Caco-2 (cell line): ENCODE measurements at places on chromosomes 16 and 17. TPM values are rescaled to one million over a fixed set of nuclear protein-coding genes. Genes with fewer than 3 reads are reported as not detected.

SLC9A5 gene
- total RNA-seq: 2.3 and 2.4 TPM in 2 replicates

ESRP2 gene
- total RNA-seq: 109 and 110 TPM in 2 replicates

DHRS7C gene
- total RNA-seq: not detected in 2 replicates

SNF8 gene
- 457 and 461 TPM in 2 replicates for total RNA-seq

DNA sequence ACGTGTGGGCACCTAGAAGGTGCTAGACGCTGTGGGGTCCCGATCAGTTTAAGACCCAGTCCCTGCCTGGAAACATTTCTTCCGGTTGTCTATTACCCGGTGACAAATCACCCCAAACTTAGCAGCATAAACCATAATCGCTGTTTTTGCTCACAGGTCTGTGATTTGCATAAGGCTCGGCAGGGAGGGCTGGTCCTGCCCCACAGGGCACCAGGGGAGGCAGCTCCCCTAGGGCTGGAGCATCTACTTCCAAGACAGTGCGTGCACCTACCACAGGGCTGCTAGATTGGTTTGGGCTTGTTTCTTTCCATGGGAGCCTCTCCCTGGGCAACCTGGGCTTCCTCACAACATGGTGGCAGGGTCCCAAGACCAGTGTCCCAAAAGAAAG, 214.5 kb upstream of the CIBAR2 start:
- DNase-seq: no peak

GRCh38 chr17:15351925-15352324, 10.5 kb upstream of the TEKT3 start:
- DNase-seq: no peak

GRCh38 chr17:40903129-40903847, 18.2 kb upstream of the KRT20 start:
- peak; percentile 69 for DNase-seq

DNA sequence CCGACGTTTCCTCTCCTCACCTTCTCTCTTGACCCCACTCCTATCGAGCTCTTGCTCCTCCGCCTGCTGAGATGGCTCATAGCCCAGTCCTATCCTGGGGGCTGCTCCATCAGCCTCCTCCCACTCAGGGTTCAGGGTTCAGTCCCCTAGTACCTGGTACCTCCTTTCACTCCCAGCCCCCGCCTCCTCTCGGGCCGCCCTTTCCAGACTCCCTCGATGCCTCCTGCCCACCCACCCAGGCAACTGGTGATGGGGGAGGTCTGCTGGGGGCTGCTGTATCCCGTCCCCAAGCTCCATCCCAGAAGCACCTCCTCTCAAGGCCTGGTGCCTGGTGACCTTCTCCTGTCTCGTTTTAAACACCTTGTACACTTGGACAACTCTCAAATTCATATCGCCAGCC, 93.9 kb downstream of the AMFR start:
- DNase-seq: no peak

- DNase-seq: no peak
These were observed 68.3 kb upstream of the TANC2 start for GRCh38 chr17:62897706-62898105.

DNA sequence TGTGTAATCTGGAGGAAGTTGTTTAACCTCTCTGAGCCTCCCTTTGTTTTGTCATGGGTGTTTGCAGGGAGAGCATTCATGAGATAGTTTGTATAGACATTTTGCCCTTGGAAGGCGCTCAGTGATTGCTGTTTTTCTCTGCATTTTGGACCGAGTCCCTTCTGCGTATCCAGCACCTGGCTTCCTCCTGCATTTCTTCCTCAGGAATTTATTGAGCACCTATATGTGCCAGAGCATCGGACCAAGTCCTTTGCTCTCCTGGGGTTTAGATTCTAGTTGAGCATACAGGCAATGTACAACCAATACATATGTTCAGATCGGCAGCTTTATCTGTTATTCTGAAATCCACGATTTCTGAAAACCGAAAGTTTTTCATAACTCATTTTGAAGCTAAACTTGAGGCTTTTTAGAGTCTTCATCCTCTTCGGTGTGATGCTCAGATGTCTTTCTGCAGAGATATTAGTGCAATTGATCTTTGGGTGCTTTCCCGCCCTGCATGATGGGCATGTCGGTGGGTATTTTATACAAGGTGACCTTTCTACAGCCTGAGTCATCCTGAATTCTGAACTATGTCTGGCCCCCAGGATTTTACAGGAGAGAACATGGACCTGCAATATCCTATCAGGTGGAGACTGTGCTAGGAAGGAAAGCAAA, 4.1 kb downstream of the IL4R start:
- no peak for DNase-seq

GRCh38 chr17:68792873-68793272, 162.3 kb downstream of the ABCA8 start:
- DNase-seq: no peak

DNA sequence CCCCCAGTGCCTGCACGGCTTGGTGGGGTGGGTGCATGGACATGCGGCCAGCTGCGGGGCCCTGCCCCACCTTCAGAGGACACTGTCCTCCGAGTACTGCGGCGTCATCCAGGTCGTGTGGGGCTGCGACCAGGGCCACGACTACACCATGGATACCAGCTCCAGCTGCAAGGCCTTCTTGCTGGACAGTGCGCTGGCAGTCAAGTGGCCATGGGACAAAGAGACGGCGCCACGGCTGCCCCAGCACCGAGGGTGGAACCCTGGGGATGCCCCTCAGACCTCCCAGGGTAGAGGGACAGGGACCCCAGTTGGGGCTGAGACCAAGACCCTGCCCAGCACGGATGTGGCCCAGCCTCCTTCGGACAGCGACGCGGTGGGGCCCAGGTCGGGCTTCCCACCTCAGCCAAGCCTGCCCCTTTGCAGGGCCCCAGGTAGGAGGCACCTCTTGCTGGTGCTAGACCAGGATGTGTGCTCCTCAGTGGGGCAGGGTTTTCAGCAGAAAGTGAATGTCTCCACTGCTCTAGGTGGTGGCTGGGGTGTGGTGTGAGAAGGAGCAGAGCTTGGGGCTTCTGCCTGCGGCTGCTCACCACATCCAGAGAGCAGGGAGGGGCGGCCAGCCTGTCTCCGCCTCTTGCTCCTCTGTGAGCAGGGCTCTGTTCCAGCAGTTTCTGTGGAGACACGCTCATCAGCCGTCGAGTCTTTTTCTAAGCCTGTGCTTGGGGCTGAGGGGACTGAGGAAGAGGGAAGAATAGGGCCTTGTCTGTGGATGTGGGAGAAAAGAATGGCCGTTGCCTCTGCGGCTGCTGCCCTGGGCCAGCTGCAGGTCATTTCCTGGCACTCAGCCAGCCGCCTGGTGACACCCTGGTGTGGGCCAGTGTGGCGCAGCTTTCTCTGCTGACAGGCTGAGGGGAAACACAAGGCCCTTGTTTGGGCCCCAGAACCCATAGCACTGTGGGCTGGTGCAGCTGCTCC, 2.2 kb downstream of the ZNF276 start:
- no peak for DNase-seq

- DNase-seq: no peak
These were observed 25.1 kb upstream of the ABCA3 start for GRCh38 chr16:2365397-2366294.

DNA sequence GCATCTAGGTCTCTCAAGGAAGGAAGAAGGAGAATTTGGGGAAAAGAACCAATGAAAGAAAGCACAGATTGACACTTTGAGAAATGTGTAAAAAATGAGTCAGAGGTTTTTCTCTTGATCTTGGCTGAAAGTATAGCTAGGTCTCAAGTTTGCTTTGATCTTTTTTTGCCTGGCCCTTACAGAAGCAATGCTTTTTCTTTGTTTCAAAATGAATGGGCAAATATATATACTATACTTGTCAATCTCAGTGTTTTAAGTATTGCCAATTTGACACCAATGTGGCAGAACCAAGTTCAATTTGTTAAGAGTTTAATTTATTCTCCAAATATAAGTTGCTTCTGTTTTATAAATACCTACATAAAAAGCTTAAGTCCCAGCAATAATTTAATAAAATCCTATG, 119.6 kb downstream of the PPM1E start:
- no peak for DNase-seq

DNA sequence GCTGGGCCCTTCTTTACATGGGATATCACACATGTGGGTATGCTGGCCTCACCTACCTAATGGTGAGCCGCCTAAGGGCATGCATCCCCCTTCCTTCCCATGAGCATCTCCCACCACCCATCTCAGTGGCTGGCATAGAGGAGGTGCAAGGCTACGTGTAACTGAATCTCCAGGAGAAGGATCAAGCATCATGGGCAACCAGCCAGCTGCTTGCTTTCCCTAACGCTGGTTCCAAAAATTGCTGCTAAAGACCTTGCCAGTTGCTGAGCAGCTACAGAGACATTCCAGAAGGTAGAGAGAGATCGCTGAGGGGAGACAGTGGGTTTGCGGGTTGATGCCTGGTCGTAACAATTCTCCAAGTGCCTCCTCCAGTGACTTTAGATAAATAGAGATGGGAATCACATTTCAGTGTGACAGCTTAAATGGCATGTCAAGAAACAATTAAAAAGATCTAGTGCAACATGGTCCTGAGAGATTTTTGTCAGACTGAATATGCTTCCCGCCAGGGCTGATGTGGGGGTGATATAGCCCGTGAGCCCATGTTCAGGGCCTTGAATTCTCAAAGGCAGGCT, 378.4 kb upstream of the CDH5 start:
- DNase-seq: no peak

DNA sequence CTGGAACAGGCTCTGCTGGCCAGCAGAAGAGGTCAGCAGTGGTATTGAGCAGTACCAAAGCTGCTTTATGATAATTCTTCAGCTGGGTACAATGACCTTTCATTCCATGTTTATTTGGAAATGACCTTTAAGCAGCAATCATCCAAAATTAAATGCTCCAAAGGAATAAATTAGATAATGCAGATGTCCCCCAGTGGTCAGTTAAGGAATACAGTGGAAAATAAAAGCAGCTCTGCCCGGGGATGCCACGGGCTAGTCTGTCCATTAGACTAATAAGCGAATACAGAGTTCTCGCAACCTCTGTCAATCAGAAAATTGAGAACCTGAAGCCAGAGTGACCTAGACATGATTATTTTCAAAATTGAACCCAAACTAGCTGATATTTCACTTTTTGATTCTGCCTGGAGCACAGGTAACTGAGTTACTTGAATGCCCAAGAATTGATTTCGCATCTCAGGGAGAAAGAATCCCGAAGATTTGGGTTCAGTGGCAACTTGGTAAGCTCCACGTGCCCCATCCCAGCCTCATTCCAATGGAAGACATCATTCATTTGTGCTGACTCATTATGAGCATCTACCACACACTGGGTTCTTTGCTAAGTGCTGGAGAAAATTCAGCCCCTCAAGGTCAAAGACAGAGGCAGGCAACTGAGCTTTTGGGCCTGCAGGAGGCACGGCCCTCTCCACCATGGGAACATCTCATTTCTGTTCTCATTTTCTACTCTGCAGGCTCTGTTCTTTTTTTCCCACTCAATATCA, 34.4 kb upstream of the SLC39A11 start:
- DNase-seq: no peak

GRCh38 chr17:31074772-31075555, 19.8 kb upstream of the NF1 start:
- peak; percentile 62 for DNase-seq

- DNase-seq: peak; percentile 67
These were observed 9.5 kb downstream of the FOXF1 start for GRCh38 chr16:86519649-86520316.

DNA sequence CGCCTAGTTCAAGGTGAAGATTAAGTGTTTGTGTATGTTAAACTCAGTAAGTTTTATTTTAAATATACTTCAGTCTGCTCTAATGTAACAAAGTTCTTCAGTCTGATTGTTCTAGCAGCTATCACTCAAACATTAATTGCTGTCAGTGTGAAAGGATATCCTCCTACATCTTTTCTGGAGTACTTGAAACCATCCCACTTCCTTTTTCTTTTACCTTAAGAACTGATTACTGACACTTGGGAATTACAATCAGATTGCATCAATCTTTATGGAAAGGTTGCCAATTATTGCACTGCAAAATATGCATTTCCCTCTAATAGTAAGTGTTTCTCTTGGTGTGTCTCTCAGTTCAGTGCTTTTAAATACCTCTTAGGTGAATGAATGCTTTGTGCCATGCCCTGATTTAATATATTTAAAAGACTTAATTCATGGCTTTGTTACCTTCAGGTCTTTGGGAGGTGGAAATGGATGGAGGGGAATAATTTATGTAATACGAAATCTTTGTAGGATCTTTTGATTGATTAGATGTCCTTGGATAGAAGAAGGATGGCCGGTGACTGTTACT, 16.6 kb downstream of the MRTFB start:
- no peak for DNase-seq
